ENCODE measurements at places on chromosomes 6 and 20.

DNA sequence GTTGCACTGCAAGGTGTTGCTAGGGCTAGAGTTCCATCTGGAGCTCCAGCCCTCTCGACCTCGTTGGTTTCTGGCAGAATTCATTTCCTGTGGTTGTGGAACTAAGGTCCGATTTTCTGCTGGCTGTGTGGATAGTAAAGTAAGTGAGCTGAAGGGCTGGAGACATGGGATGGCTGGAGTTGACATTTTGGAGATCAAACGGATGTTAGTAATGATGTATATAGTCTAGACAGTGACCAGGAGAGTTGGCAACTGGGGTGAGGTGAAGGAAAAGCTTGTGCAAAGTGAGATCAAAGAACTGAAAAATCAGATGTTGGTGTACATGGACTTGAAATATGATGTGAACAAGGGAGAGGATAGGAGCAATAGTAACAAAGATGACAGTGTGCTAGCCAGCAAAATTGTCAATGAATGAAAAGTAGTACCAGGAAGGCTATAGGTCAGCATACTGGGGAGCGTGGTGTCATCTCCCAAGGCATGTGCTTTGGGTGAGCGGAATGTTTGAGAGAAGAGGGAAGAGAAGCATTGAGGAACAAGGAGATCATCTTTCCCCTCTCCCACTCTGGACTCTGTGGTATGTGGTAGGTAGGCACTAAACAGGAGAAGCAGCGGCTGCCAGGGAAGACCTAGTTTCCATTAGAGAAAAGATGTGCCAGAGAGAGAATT, 7.8 kb downstream of the QRSL1 start:
- DNase-seq, result no peak

- no peak for DNase-seq
Measured at GRCh38 chr20:43040427-43040826, 149.3 kb downstream of the PTPRT start.

DNA sequence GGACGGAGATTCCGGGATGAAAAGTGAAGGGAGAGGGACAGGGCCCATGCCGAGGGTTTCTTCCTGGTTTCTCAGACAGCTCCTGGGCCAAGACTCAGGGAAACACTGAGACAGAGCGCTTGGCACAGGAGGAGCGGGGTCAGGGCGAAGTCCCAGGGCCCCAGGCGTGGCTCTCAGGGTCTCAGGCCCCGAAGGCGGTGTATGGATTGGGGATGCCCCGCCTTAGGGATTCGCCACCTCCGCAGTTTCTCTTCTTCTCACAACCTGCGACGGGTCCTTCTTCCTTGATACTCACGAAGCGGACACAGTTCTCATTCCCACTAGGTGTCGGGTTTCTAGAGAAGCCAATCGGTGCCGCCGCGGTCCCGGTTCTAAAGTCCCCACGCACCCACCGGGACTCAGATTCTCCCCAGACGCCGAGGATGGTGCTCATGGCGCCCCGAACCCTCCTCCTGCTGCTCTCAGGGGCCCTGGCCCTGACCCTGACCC, 55.0 kb upstream of the HLA-A start:
- DNase-seq, result no peak

DNA sequence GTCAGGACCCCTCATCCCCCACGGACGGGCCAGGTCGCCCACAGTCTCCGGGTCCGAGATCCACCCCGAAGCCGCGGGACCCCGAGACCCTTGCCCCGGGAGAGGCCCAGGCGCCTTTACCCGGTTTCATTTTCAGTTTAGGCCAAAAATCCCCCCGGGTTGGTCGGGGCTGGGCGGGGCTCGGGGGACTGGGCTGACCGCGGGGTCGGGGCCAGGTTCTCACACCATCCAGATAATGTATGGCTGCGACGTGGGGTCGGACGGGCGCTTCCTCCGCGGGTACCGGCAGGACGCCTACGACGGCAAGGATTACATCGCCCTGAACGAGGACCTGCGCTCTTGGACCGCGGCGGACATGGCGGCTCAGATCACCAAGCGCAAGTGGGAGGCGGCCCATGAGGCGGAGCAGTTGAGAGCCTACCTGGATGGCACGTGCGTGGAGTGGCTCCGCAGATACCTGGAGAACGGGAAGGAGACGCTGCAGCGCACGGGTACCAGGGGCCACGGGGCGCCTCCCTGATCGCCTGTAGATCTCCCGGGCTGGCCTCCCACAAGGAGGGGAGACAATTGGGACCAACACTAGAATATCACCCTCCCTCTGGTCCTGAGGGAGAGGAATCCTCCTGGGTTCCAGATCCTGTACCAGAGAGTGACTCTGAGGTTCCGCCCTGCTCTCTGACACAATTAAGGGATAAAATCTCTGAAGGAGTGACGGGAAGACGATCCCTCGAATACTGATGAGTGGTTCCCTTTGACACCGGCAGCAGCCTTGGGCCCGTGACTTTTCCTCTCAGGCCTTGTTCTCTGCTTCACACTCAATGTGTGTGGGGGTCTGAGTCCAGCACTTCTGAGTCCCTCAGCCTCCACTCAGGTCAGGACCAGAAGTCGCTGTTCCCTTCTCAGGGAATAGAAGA, 978 bp downstream of the HLA-A start:
- DNase-seq, result no peak

DNA sequence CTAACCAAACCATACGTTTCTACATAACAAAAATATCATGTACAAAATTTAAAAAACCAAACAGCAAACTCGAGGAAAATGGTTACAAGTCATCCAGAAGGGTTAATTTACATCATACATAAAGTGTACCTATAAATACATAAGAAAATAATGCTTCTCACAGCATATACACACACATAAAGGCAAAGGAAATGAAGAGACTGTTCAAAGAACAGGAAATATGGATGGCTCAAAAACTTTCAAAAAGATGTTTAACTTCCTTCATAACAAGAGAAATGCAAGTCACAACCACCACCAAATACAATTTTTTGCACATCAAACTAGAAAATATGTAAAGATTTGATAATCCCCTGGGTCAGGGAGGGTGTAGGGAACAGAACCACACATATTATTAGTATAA, 7.5 kb downstream of the SLC22A23 start:
- no peak for DNase-seq

- peak; percentile 12 for DNase-seq
Measured at GRCh38 chr6:110949679-110950285, 8.7 kb upstream of the GTF3C6 start.

GRCh38 chr6:134299236-134299635, 18.7 kb downstream of the SGK1 start:
- no peak for DNase-seq

- no peak for DNase-seq
Measured at GRCh38 chr6:129543981-129544380, 166.0 kb downstream of the ARHGAP18 start.

- no peak for DNase-seq
Measured at GRCh38 chr6:2734488-2735166, 16.1 kb downstream of the MYLK4 start.

DNA sequence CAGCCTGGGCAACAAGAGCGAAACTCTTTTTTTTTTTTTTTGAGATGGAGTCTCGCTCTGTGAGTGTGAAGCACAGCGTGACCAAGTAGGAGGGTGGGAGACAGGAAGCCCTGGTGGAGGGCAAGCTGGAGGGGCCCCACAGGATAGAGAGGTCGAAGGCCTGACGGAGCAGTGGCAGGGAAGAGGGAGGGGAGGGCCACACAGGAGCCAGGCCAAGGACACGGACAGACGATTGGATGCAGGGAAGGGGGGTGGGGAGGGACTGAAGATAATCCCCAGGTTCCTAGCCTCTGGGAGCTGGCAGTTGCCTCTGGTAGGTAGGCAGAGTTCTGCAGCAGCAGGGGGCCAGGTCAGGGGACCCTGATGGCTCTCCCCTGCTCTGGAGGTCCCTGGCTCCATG, 10.8 kb upstream of the GUCA1A start:
- DNase-seq, result no peak

GRCh38 chr6:47044397-47044796, 2.3 kb upstream of the ADGRF1 start:
- DNase-seq, result no peak

DNA sequence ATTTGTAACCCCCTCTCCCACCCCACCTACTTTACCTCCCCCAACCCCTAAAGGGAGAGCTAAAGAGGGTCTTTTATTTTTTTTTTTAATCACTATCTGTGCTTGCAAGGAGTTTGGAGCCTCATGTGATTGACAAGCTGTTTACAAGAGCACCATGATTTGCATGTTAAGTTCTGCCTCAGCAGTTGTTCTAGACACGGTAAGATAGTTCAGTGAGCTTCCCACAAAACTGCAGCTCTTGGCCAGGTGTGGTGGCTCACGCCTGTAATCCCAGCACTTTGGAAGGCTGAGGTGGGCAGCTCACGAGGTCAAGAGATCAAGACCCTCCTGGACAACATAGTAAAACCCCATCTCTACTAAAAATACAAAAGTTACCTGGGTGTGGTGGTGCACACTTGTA, 5.0 kb upstream of the PXDC1 start:
- DNase-seq, result no peak

- DNase-seq, result no peak
Measured at GRCh38 chr20:24502661-24503060, 33.2 kb downstream of the SYNDIG1 start.

GRCh38 chr6:101683884-101684283, 290.4 kb downstream of the GRIK2 start:
- DNase-seq, result no peak

GRCh38 chr6:159973951-159974350, 5.1 kb downstream of the IGF2R start:
- DNase-seq, result no peak

DNA sequence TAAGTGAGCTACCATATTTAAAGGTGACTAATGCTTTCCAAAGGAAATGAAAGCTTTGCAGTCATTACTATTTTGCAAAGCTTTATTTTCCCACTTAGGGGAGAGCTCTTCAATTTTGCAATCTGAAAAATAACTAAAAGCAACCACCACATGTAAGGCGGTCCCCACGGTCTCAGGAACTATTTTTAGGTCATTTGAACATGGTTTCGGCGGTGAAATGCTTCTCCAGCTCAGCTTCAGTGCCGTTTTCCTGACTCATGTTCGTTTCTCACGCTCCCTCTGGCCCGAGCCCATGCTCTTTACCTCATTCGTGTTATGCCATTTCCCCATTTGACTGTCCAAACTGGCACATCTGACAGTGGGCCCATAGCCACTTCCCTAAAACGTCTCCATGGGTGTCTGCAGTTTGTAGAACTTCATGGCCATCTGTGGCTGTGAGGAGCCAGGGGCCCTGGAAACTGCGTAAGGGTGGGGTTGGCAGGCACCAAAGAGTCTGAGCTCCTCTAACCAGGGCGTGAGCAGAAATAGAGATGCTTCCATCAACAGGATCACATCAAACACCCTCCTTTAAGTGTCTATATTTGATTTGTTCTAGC, 46.5 kb downstream of the ADTRP start:
- DNase-seq, result peak; percentile 7

DNA sequence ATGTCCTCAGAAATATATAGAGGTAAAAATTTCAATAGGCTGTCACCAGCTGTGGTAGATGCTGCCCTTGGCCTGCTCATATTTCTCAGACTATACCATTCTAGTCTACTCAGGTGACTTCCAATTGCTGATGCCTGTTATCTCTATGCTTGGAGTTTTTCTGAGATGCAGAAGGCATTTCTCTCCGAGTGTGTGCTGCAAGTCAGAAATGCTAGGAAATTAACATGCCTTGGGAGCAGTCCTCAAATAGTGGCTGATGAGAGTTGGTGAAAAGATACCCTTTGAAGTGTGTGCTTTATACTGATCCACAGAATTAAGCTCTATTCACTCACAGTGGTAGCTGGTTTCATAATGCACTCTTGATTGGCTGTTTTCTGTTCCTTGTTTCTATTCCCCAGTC, 43.2 kb upstream of the PKIB start:
- DNase-seq, result no peak

DNA sequence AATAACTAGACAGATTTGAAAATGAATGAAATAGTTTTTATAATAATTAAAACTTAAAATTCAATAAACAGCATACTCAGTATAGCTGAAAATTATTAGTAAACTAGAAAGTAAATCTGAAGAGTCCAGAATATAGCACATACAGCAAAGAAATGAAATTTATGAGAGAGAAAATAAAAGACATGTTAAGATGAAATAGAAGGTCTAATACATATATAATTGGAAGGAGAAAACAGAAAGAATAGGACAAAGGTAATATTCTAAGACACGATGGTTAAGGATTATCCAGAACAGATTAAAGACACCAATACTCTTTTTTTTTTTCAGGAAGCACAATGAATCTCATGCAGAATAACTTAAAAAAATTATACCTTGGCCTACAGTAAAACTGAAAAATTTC, 69.0 kb downstream of the SESN1 start:
- DNase-seq, result no peak

DNA sequence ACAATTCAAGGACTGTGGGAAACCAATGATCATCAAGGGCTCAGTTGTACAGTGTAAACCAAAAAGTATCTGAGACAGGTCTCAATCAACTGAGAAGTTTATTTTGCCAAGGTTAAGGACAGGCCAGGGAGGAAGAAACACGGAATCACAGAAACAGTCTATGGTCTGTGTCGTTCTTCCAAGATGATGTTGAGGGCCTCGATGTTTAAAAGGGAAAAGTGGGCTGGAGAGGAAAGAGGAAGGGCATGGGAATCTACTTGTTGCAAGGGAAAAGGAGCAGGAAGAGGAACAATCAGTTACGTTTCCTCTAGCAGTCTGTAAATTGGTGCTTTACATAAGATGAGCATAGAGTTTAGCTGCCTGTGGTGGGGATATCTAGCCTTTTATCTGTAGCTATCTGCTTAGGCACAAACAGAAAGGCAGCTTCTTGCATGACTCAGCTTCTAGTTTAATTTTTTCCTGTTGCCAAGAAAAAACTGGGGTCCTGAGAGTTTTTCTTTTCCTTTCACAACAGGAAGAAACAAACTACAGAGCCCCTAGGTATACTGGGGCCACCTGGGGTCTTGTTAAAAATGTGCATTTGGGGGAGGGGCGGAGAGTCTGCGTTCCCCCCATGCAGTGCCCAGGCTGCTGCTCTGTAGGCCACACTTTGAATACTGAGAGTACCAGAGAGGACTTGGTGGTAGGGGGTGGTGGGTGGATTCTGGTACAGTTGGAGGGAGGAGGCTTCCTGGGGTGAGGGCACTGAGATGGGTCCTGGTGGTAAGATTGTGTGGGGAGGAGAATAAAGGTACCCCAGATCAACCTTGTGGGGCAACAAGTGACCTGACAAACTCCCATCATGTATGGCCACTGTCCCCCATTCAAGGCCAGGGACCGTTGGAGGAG, 35.3 kb upstream of the EZR start:
- no peak for DNase-seq

GRCh38 chr20:58619864-58620431, 31.1 kb upstream of the STX16 start:
- no peak for DNase-seq

- DNase-seq, result no peak
Measured at GRCh38 chr20:14643146-14643545, 305.7 kb upstream of the FLRT3 start.

GRCh38 chr20:5845681-5846615, 95.7 kb downstream of the SHLD1 start:
- DNase-seq, result peak; percentile 71

GRCh38 chr6:135972586-135972985, 121.1 kb downstream of the PDE7B start:
- DNase-seq, result no peak

- no peak for DNase-seq
Measured at GRCh38 chr6:150420926-150421325, 52.1 kb downstream of the IYD start.

Measured in NCI-H1436 treated with DMSO at 0.1 percent for 48 hours (cell line).